ENCODE measurements at places on chromosomes 5 and 9.

GRCh38 chr9:123954518-123955280 lies 24.8 kb upstream of the DENND1A start:
- DNase-seq = no peak

DNA sequence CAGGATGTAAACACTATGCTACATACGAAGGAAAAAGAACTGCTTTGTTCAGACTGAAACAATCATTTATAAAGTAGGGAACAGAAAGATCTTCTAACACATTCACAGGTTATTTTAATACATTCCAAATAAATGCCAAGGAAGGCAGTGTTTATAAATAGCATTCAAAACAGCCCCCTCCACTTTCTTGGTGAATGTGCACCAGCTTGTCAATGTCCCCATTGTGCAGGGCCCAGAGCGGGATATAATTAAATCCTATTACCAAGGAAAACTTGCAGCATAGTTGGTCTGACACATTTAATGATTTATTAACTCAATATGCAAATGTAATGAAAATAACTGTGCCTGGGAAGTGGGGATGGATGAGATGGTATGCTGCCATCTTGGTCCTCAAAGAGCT lies 135.9 kb upstream of the RAD23B start:
- DNase-seq = no peak

GRCh38 chr5:68554571-68555279 lies 339.2 kb downstream of the PIK3R1 start:
- DNase-seq = no peak

DNA sequence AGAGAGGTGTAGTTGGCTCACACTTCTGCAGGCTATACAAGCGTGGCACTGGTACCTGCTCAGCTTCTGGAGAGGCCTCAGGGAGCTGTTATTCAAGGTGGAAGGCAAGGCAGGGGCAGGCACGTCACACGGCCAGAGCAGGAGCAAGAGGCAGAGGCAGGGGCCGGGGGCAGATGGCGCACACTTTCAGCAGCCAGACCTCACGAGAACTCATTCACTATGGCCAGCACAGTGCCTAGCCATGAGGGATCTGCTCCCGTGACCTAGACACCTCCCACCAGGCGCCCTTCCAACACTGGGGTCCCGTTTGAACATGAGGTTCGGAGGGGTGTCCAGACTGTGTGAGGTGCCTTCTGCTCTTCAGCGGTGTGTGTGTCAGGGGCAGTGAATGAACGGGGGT lies 71.0 kb upstream of the FCN1 start:
- no peak for DNase-seq

All from activated CD4-positive, alpha-beta T cell treated with anti-CD3 and anti-CD28 coated beads, Interleukin-2, amount 50 U/mL, for 48 hours (primary cell).